NCI-H748 treated with DMSO at 0.1 percent for 48 hours (cell line): ENCODE measurements at places on chromosomes 13 and 19.

GRCh38 chr13:61286148-61286745 is 129.4 kb downstream of the PCDH20 start:
- DNase-seq = peak; percentile 46

DNA sequence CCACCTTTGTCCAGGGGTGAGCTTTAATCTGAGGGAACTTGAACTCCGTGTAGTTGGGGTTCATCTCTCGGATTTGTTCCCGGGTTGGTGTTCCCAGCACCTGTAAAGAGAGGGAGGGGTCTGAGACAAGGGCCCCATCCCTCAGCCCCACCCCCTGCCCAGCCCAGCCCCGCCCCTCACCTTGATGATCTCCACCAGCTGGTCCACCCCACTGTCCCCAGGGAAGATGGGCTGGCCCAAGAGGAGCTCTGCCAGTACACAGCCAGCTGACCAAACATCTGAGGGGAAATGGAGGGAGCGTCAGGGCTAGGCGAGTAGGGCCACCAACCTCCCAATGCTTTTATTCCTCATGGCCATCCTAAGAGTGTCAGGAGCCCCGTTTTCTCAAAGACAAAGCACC is 9.3 kb downstream of the GSK3A start:
- DNase-seq = no peak

DNA sequence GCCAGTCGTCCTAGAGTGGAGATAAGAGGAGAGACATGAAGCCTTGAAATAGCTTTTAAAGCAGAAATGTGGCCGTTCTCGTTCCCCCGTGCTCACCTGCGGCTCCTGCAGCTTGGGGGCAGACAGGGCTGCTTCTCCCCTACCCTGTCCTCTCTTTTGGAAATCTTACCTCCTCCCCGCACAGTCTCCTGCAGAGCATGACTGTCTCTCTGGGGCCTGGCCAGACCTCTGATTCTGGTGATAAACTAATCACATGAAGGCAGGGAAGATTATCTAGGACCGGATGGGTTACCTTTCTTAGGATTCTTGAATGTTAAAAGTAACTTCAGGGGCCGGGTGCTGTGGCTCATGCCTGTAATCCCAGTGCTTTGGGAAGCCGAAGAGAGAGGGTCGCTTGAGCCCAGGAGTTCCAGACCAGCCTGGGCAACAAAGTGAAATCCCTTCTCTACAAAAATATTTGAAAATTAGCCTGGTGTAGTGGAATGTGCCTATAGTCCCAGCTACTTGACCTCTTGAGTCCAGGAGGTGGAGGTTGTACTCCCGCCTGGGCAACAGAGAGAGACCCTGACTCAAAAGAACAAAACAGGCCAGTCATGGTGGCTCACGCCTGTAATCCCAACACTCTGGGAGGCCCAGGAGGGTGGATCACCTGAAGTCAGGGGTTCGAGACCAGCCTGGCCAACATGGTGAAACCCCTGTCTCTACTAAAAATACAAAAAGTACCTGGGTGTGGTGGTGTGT is 8.1 kb downstream of the CEBPA start:
- no peak for DNase-seq

DNA sequence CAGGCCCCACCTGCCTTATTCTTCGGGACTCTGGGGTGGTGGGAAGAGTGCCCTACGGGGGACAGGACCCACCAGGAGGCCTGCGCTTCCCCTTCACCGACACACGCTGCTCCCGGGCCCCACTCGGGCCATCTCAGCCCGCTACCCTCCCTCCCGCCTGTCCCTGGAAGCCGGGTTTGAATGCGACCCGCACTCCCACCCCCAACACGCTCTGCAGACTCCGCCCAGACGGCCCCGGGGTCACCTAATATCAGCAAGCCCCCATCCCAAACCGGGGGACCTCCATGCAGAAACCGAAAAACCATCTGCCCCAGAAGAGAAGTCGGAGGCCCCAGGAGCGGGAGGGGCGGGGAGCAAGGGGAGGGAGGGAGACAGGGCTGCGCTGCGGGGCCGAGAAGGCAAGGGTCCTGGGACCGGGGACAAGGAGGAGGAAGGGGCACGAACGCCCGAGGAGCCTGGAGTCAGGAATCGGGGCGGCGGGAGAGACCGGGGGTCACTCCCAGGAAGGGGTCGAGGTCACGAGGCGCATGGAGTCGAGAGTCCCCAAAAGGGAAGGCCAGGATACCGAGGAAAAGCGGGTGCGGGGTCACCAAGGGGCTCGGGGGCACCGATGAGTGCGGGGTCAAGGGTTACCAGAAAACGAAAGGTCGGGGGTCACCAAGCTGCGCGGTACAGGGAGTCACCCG is 766 bp downstream of the SBNO2 start:
- DNase-seq = no peak

- DNase-seq = no peak
These were observed 5.5 kb downstream of the MAST3 start for GRCh38 chr19:18102916-18103542.

GRCh38 chr13:68467160-68467559 is 1237.0 kb upstream of the PCDH9 start:
- no peak for DNase-seq
